EL (cell line): ENCODE measurements at places on chromosomes 6 and 20.

GRCh38 chr6:111985202-111985731, 68.6 kb upstream of the CCN6 start:
- peak; percentile 91 for DNase-seq

DNA sequence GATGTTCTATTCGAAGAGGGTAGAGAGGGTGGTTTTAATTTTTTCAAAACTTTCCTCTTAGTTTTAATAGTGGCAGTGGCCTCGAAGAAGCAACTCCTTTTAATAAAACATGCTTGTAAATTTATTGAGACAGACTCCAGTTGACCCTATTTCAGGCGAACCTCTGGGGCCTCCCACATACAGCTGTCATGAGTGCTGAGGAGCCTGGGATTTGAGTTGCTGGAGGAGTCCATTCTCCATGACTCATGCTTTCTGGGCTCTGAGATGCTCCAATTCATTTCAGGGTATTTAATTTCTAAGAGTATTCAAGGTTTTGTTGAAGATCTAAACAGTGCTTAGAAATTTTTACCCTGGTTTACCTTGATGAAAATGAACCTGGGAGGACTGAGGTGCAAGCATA, 580.4 kb downstream of the CBLN4 start:
- DNase-seq: no peak

- peak; percentile 42 for DNase-seq
Measured at GRCh38 chr6:34352305-34352937, 40.0 kb downstream of the NUDT3 start.

DNA sequence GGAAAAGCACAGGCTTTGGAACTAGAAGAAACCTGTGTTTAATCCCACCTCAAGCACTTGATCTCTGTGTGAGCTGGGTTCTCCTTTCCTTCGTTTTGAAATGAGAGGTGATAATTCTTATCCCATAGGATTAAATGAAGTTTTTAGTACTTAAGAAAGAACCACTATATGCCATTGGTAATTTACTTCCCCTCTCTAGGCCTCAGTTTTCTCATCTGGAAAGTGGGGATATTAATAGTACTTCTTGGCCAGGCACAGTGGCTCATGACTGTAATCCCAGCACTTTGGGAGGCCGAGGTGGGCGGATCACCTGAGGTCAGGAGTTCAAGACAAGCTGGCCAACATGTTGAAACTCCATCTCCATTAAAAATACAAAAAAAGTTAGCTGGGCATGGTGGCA, 14.1 kb downstream of the REM1 start:
- DNase-seq: no peak
